Fibroblast of upper back skin (primary cell): ENCODE measurements at places on chromosomes 2 and 18.

DNA sequence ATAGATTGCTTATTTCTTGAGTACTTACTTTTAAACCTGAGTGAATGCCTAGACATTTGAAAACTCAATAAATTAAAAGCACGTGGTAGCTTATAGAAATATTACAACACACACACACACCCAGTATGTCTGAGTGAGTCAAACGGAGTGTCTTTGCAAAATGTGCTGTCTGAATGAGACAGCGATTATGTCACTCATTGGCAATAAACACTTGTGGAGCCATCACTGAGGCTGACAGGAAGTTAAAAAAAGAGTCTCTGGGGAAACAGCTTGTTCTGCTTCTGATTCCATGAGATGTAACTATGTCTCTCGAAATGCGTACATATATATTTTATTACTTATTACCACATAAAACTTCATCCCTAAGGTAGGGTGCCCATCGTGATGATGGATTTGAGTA, 22.3 kb upstream of the VPS4B start:
- peak; percentile 90 for DNase-seq

- no peak for DNase-seq
These were observed 192.1 kb upstream of the CXCR4 start for GRCh38 chr2:136310005-136310495.

GRCh38 chr18:48841381-48842258, 109.1 kb downstream of the SMAD7 start:
- DNase-seq, result no peak

- no peak for DNase-seq
These were observed 36.5 kb downstream of the SLC25A52 start for GRCh38 chr18:31723990-31724711.

DNA sequence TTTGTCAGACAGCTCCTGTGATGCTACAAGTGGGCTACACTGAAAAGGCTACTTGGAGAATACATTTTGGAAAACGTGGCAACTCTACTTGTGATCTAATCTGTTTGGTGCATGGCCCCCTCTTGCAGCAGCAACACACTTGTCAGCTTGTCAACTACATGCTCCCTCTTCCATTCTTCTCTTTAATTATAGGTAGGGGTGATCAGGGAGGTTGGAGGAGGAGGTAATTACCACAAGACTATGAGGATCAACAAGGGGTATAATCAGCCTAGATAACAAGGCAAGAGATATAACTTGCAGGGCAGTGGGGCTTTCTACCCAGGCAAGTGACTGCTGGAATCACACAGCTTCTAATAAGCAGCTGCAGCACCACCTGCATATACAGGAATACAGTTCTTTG, 104.9 kb downstream of the ACVR1 start:
- DNase-seq, result no peak

DNA sequence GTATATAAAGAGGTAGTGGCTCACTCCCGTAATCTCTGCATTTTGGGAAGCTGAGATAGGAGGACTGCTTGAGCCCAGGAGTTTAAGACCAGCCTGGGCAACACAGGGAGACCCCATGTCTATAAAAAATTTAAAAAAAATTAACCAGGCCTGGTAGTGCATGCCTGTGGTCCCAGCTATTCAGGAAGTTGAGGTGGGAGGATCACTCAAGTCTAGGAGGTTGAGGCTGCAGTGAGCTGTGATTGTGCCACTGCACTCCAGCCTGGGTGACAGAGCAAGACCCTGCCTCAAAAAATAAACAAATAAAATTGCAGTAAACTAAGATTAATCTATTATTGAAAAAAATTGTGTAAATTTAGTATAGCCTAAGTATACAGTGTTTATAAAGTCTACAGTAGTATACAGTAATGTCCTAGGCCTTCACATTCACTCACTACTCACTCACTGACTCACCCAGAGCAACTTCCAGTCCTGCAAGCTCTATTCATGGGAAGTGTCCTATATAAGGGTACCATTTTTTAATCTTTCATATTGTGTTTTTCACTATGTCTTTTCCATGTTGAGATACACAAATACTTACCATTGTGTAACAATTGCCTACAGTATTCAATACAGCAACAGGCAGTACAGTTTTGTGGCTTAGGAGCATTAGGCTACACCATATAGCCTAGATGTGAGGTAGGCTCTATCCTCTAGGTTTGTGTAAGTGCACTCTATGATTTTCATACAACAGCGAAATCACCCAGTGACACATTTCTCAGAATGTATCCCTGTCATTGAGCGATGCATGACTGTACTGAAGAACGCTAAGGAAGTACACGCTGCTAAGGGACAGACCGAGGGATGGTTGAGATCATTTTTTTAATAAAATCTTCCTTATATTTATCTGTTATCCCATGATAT, 10.4 kb upstream of the MAP4K3 start:
- DNase-seq, result no peak

GRCh38 chr2:232525791-232526371, at the start of gene CHRND:
CHRND (plus strand) TSS chr2:232526160; CDS start chr2:232526216, 56 bp downstream.
- no peak for DNase-seq

DNA sequence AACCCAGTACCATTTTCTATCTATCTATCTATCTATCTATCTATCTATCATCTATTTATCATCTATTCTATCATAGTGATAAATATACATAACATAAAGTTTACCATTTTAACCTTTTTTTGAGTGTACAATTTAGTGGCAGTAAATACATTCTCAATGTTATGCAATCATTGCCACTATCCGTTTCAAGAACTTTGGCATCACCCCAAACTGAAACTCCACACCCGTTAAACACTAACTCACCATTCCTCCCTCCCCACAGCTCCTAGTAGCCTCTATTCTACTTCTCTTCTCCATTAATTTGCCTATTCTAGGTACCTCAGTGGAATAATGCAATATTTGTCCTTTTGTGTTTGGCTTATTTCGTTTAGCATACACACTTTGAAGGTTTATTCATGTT, 82.5 kb upstream of the KCNE4 start:
- peak; percentile 65 for DNase-seq

DNA sequence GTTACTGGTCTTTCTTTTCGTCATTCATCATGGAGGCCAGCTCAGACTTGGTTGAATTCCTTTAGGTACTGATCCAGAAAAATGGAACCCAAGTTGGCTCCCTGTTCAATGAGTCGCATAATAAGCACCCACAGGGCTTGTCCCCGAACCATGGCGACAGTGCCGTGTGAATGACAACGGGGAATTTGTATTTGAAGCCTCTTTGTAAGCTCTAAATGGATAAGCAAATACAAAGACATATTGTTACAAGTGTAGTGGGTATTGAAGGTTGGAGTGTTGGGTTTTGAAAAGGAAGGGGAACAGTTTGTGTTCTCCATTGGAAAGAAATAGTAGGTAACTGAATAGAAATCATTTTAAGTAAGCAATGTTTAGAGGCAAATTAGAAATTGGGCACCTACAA, 288.9 kb downstream of the SLC4A3 start:
- DNase-seq, result no peak

GRCh38 chr18:72160510-72161445, 383.4 kb downstream of the CBLN2 start:
- DNase-seq, result peak; percentile 17

DNA sequence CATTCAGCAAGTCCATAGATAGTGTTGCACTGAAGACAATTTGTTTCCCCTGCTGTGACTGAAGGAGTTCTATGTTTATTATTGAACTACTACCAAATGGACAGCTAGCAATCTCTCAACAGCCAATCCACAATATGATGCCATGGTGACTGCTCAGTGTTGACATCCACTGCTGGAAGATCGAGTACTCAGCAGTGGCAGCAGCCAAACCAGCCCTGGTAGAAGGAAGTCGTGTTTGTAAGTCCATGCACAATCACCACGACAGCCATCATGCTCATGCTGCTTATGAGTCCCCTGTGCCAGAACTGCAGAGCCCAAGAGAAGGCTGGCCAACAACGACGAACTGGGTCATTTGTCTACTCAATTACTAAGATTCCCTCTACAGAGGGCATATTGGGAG, 66.4 kb downstream of the OSR1 start:
- no peak for DNase-seq

GRCh38 chr2:122643725-122644329, 888.4 kb downstream of the TSN start:
- peak; percentile 76 for DNase-seq

GRCh38 chr2:216300906-216301305, 71.4 kb downstream of the MARCHF4 start:
- DNase-seq, result no peak

GRCh38 chr2:152695763-152696162, 21.5 kb downstream of the PRPF40A start:
- no peak for DNase-seq

DNA sequence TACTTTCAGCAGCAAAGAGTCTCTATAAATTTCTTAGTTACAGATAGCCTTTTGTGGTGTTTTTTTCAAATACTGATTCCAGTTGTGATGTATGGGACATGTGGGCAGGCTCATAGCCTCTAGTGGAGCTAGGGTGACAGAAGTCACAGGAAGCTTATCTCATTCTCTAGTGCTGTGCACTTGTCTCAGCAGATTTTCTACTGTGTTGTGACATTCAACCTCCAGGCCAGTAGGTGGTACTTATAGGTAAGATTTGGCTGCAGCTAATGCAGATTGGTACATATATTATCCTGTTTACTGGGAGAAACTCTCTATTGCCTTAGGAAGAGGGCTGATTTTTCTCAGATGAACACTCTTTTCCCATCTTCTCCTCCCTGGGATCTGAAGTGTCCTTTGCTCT, 176.2 kb downstream of the CALCRL start:
- no peak for DNase-seq

DNA sequence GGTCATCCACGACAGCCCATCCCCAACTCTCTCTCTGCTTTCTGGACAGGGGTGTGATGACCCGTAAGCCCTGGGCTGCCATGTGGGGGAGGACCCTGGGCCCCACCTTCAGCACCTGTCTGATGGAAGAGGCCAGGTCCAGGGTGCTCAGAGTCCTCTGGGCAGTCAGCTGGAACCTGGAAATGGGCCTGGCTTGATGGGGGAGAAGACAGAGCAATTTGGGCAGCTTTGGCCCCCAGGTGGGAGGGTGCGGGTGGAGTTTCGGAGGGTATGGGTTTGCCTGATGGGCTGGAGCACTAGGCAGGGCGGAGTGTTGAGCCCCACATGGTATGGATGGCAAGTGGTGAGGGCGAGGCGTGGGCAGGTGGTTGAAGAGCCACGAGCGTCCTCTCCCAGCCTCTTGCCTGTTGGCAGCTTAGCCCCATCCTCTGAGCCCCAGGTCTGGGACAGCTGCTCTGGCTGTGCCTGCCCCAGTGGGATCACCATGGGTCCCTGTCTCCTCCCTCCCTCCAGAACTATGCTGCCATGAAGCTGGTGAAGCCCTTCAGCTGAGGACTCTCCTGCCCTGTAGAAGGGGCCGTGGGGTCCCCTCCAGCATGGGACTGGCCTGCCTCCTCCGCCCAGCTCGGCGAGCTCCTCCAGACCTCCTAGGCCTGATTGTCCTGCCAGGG, 232.7 kb downstream of the DYSF start:
- no peak for DNase-seq

GRCh38 chr2:36404318-36404717, 48.7 kb downstream of the CRIM1 start:
- no peak for DNase-seq

DNA sequence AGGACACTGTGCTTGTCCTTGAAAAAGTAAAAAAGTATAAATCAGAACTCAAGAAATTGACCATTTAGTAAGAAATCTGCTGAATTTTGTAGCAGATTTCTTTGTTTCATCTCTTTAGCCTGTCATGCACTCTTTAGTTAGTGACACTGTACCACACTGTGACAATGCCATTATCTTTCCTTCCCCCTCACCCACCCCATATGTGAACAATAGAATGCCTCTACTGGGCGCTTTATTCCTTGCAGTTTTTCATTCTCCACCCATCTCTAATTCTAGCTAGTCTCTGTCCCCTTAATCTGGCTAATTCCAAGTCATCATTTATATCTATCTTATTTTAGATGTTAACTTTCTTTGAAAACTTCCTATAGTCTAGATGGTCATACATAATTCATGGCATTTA, 241.0 kb downstream of the LRP1B start:
- DNase-seq, result no peak

DNA sequence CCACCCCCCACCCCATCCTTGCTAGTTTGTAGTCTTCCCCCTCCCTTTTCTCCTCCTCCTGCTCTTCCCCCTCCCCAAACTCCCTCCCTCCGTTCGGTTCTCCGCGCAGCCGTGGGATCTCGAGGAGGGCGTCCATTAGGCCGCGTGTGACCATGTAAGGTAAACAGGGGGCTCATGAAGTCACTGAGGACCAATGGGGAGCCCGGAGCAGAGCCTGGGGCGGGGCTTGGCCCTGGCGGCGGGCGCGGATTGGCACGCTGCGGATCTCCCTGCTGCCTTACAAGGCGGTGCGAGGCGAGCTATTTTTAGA, 246 bp upstream of the KLF7 start:
- DNase-seq, result peak; percentile 100

GRCh38 chr2:241228081-241228859, 39.8 kb downstream of the ANO7 start:
- peak; percentile 17 for DNase-seq

- DNase-seq, result no peak
These were observed 65.9 kb upstream of the RPL31 start for GRCh38 chr2:100936070-100936741.

- DNase-seq, result peak; percentile 65
These were observed 288.9 kb downstream of the XIRP2 start for GRCh38 chr2:167177196-167177595.

DNA sequence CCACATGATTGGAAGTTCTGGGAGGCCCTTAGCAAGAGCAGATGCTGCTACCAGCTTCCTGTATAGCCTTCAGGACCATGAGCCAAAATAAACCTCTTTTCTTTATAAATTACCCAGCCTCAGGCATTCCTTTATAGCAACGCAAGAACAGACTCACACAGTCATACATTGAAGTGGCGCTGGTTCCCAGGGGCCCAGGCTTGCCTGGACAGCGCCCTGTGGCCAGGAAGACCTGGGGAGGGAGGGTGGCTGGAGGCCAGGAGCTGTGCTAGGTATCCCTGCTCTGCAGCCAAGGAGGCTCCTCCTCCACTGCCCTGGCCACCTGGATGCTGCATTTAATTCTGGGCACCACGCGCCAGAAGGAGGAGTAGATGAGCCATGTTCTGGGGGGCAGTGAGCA, 98.1 kb downstream of the AGAP1 start:
- DNase-seq, result peak; percentile 35

DNA sequence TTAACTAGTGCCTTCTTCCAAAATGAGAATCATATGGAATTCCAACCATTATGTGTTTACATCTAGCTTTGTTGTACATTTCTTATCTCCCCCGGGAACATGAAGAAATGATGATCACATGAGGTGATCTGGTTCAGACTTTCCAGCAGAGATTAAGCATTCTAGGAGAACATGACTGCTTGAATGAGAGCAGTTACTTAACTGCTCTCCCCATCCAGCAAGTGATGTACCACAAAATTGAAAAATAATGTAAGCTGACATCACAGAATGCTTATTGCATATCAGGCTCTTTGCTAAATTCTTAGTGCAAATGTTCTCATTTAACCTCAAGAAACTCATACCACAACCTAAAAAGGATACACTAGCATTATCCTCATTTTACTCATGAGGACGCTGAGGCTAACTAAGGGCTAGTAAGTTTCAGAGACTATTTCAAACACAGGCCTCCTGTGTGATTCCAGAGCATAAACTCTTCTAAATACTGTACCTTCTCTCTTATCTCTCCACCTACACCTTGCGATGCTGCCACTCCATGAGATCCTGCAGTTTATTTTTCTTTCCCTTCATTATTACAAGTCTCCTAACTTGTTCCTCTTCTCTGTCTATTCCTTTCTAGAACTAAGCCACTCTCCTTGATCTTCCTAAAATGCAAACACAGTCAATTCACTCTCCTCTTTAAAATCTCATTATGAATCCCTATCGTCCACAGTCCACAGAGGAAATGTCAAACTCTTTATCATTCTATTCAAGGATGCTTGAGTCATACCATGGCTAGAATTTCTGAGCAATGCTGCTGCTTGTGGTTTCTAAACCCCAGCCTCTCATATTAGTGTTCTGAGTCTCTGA, 1224.8 kb upstream of the ZEB2 start:
- peak; percentile 96 for DNase-seq
